ENCODE measurements at places on chromosomes 1 and 21. TPM values are rescaled to one million over a fixed set of nuclear protein-coding genes. Genes with fewer than 3 reads are reported as not detected.

GRCh38 chr1:218817691-218818465 is 355.8 kb upstream of the LYPLAL1 start:
- ATAC-seq = no peak

OR2AK2 gene
- total RNA-seq = not detected

GRCh38 chr1:78176448-78176847 is 130.7 kb downstream of the GIPC2 start:
- ATAC-seq = no peak

DNA sequence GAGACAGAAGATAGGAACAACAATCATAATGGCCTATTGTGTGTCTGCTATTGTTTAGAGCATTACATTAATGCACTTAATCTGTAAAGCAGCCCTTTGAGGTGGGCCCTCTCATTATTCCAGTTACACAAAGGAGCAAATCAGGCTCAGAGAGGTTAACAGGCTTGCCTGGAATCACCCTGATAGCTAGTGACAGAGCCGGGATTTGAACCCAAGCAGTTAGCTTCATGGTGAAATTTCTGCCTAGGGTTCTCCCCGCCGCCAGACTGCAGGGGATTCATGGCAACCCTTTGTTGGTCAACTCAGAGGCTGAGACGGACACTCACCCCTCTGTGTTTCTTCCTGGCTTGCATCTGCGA is 7.1 kb downstream of the HEYL start:
- no peak for ATAC-seq

DNA sequence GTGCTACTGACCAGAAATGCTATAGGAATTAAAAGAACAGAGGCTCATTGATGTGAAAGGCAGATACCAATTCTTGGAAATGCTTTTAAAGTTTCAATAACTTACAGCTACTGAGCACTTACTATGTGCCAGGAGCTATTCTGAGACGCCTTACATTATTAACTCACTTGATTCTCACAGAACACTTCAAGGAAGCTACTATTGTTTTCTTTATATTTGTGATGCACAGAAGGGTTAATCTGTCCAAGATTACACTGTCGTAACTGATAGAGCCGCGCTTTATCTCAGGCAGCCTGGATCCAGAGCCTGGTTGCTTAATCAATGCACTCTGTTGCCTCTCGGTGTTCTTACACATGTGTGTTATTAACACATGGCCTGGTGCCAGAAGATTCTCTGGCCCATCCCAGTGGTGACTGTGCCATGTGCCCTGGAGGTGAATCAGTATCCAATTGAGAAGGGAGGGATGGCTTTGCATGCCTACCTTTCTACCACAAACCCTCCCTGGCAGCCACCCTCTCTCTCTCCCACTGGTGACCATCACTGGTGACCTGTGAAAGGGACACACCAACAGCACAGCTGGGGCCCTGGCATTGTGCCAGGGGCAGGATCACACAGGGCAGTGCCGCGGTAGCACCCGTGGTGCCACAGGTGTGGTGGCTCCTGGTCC is 8.8 kb downstream of the FMO1 start:
- ATAC-seq = peak; percentile 67

DNA sequence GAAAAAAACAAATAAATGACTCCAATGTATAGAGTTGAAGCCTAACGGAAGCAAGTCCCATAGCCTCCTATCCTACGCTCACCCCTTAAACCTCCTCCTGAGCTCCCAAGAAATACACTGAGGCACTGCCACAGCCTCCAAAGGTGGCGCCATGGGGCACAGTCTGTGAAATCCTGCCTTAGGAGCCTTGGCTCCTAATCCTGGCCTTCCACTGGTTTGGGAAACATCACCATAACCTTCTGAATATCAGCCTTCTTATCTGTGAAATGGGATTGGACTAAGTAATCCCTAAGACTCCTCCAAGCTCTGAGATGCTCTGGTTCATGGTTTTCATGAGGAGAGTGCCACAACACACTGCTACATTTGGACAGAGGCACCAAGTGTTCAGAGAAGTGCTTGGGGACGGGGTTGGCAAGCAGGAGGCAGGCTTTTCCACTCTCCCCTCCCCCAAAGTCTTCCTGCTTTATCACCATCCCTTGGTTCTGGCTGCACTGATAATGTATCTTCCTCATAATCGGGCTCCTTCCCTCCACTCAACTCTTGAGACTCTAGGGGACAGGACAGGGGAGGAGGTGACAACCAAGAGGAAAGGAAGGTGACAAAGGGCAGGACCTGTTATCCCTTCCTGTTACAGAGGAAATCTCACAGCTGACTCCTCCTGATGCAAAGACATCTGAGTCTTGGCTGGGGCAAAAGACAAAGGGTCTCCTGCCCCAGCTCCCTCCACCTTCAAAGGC is 2.7 kb downstream of the SLAMF7 start:
- ATAC-seq = no peak

GRCh38 chr1:231416901-231417300 is 5.2 kb downstream of the EGLN1 start:
- no peak for ATAC-seq

DNA sequence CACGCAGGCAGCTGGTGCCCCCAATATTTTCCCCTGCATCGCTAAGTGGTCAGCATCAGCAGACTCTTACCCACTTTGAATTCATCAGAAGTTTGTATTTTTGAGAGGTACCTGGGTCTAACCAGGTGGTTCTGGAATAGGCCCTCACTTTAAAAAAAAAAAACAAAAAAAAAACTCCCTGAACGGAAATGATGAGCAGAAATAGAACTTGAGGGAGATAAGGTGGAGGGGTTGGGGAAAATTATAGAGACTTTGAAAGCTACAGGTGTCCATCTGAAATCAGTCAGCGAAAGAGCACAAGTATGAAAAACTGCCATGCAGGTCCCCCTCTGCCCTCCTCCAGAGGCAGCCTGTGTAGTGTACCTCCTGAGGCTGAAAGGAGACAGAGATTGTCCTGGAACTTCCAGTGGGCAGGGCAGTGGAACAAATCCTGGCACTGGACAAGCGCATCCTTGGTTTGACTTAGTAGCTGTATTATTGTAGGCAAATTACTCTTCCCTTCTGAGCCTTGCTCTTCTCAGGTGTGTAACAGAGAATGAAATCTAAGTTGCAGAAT is 1.2 kb downstream of the SLAMF7 start:
- no peak for ATAC-seq

- no peak for ATAC-seq
Measured at GRCh38 chr1:110728388-110729001, 53.8 kb upstream of the KCNA3 start.

- ATAC-seq = no peak
Measured at GRCh38 chr1:201379733-201380242, 2.3 kb upstream of the TNNT2 start.

DNA sequence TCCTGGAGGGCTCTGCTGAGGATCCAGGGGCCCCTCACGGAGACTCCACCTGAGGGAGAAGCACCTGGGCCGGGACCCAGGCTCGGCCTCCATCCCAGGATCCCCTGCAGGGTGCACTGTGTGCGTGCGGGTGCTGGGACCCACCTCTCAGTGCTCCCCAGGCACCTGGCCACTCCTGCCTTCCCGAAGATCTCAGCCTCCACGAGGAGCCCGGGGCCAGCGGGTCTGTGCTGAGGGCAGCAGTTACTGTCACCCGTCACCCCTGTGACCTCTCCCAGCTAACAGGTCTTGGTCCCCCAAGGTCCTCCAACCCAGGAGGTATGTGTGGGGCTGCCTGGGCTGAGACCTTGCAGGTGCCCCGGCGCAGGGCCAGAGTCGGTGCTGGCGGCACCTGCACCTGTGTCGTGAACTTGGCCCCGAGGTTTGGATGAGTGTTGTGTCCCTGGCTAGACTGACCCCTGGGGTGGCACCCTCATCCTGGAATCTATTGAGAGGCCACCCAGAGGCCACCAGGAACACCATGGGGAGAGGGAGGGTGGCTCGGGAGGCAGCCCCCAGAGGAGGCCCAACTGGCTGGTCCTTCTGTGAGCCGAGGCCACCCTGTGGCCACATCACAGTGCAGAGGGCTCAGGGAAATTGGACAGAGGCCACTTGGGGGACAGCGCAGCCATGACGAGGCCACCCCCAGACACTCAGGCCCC is 17.7 kb downstream of the MORN1 start:
- no peak for ATAC-seq

GRCh38 chr21:46121286-46122221 is 23.6 kb downstream of the COL6A2 start:
- no peak for ATAC-seq

GRCh38 chr1:175978926-175979325 is 228.2 kb downstream of the COP1 start:
- ATAC-seq = no peak

Measured in gastroesophageal sphincter (tissue), 4 donors.